ENCODE measurements at places on chromosomes 7 and 10.

DNA sequence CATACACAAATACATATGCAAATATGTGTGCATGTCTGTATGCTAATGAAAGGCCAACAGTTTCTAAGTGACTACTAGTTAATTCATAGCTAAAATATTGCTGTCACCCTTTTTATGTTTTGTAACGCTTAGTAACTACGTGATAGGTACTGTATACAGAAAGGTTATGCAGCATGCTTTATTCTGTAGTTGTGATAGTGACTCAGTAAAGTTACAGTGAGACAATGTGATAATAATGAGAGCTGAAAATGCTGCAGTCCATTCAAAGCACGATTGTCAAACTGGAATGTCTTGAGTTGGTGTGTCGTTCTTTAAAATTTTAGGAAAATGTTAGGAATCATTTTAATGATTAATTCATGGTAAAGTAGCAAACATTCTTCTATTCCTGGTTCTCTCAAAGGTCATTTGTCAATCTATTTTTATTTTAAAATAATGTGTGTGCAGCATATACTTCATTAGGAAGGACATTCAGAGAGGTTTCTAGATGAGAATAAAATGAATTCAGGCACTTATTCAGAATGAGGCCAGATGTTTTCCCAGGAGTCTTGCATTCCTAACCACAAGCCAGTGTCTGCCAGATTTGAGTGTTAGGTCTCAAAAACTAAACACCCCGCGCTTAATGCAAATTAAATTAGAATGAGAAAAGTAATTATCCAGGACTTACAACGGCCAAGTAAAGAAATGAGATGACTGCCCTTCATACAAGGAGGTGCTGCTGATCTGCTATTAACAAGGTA is 408.8 kb upstream of the FZD8 start:
- DNase-seq: no peak

DNA sequence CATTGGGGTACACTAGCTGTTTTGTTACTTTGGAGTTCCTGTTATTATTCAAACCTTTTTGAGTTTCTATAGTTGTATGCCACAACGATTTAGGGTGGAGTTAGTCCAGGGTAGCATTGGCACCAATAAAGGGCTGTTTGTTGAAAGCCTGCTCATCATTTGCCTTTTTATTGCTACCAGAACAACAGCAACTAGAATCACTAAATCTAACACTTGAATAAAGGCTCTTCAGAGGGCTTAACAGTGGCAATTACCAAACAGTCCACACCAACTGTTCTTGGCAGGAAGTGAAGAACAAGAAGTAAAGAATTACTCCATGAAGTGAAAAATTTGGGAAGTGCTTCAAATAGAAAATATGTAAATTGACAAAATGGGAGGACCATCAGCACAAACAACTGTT is 621.4 kb downstream of the PHTF2 start:
- DNase-seq: no peak

DNA sequence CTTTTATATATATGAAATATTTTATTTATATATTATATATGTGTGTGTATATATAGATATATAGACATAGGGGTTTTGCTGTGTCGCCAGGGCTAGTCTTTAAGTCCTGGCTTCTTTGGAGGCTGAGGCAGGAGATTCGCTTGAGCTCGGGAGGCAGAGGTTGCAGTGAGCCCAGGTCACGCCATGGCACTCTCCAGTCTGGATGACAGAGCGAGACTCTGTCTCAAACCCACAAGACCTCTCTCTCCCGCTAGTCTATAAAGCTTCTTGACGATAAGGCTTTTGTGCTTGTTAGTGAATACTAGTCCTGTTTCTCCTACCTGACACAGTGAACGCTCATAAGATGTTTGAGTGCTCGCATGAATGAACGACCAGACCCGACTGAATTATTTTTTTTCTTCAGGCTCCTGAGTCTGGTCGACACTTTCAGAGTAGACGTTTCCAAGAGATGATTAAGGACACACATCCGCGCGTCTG is 577 bp upstream of the DDX21 start:
- no peak for DNase-seq

DNA sequence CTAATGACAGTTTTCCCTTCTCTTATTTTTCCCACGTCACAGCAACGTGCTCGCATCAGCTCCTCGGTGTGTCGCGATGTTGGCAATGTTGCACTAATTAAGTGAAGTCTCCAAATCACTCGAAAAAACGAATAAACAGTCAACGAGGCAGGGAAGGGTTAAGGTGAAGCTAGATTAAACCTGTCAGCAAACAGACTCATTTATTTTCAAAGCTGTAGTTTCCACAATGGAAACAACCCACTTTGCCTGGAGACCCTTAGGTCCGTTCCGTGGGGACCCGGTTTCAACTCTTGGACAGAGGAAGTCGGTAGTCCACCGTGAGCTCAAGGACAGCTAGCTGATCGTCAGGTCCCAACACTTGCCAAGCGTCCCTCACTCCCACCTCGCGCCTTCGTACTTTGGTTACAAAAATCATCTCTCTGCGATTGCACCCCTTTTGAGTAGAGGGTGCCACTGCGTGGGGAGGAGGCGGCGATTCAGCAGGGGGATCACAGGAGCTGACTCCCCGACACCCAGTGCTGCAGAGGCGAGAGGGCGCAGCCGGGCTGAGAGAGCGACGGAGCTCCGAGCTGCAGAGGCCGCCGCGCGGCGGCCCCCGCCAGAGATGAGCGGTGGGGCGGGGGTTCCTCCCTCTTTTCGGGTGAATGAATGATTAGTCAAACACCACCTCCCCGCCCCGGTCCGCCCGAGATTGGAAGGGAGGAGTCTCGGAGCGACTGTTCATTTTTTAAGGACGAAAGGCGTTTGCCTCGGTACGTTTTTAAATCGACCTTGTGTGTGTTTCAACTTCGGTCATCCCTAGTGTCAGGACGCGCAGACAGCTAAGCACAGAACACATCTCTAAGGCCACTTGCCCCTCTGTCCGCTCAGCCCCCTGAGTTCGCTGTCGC is 1.3 kb upstream of the BMPER start:
- no peak for DNase-seq

DNA sequence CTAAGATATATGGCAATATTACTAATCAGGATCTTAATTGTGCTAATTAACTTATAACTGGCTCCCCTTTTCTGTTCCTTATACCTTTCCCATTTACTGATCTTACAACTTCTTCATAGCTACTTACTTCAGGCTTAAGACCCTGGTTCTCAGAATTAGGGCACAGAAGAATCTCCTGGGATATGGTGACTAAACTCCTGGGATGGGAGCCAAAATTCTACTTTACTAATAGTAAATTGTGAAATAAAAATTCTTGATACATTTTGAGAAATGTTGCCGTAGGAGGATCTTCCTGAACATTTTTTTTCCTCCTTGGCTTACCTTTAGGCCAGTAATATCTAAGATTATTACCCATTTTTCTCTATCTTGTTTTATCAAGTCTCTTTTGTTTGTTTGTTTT is 309.5 kb downstream of the ATRNL1 start:
- DNase-seq: no peak

DNA sequence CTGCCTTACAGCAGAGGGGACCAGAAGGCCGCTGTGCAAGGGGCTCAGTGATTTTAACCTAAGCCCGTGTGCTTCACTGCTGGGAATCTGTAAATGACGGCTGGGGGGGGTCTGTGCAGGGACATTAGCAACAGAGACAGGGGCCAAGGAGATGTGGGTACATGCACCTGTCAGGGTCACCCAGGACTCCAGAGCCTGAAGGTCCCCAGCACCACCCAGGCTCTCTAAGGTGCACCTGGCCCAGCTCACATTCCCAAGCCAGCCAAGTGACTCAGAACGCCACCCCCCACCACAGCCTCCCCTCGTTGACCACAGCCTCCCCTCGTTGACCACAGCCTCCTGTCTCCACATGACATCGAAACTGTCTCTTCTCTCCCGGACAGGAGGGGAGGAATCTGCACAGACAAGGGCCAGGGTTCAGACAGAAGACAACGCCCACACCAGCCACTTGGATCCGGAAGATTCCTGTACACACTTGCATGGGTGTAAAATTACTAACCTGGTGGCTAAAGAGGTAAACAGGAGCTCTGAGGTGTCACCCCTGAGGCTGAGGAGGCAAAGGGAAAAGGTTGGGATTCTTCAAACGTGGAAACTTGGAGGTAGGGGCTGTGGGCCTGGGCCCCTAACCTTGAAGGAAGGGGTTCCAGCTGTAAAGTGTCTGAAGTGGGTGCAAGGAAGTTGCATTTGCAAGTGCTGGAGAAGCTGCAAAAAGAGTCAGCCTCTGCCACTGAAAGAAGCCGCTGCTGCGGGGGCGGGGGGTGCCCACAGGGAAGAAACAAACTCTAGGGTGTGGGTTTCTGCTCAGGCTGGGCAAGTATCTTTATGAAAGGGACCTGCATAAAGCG is 27.0 kb downstream of the CALML3 start:
- no peak for DNase-seq

DNA sequence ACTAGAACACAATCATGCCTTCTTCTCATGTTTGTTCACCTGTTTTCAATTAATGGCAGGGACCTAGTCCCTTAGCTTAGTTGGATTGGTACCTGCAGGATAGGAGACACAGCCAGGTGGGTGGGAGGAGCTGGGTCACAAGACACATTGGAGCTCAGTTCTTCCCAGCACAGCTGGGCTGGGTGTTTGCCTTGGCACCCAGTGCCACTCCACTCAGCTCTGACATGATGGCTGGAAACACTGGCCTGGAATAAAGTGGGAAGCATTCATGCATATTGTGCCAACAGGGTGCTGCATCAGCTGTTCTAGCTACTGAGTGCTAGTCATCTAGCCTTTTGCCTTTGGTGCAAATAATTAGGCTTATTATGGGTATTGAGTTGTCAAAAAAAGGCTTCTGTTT is 226.1 kb downstream of the PTEN start:
- DNase-seq: no peak

GRCh38 chr7:27424749-27425148 is 182.1 kb downstream of the EVX1 start:
- no peak for DNase-seq
